ENCODE measurements at places on chromosomes 13 and 19.

GRCh38 chr13:29524176-29524575, 71.3 kb downstream of the SLC7A1 start:
- no peak for DNase-seq

DNA sequence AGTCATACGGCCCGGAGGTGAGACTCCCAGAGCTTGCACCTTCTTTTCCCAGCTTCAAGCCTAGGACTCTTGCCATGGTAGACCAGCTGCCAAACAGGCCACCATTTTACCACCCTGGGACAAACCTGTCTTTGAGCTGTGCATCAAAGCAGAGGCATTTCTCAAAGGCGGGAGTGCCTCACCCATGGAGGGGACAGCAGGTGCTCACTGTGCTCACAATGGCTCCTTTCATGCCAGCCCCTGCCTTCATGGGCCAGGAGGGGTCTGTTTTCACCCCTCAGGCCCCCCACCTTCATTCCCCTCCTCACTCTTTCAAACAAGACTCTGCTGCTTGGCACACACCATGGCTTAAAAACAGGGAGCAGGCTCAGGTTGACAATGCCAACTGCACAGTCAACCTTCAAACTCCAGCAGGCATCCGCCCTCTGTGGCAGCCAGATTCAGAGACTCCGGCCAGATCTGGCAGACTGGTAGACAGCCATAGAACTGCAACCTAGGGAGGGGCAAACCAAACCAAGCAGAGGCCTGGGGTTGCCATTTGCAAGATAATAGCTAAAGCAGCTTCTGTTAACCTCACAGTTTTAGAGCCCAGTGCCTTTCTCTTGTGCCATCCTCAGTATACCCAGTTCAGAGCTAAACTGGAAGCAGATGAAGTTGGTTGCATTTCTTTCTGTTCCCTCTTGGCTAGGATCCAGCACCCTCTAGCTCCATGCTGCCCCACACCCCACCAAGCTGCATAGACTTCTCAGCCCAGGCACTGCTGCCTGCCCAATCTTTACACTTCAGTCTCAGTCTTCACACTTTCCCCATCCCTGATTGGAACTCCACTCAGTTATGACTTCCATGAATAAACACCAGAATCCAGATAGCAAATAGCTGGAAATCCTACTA, 93.9 kb upstream of the SPATA13 start:
- DNase-seq, result no peak

- no peak for DNase-seq
Measured at GRCh38 chr13:82739881-82740280, 1142.4 kb downstream of the SLITRK1 start.

DNA sequence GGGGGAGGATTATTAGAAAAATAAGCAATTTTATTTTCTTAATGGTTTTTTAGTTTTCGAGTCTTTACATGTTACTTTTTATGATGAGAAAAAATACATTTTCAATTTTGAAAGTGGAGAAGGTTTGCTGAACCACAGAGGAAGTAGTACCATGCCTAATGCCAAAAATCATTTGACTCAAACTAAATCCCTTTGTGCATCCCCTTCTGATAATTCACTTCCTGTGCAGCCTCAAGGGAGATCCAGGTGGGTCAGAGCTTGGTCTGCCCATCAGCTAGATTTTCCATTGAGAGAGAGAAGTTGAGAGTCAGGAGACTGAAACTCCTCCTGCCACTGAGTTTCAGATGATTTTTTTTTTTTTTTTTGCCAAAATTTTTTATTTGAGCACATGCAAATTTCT, 571.7 kb downstream of the LIG4 start:
- DNase-seq, result no peak

DNA sequence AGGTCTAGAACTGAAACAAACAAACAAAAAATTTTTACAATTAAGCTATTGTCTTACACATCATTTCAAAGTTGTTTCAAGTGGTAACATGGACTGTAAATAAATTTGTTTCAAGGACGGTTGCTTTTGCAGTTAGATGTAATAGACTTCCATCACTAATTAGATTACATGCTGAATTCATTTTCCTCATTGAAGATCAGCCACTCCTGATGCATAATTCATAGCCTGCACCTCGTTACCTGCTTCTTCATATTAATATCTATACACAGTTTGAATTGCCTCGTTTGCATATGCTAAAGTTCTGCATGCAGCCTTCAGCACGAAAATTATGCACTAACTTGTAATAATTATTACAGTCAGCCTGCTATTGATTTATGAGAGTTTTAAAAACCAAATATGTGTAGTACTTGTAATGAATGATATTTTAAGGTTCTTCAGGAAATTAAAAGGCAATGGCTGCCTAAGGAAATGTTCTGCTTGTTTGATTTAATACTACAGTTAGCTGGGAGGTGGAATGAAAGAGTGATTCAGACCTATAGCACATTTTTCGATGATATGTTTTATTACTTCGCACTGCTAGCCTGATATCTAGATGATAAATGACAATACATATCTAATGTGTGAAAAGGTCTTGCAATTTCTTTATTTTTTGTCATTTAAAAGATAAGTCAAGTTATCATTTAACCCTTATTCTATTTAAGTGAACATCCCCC, 184.9 kb downstream of the DACH1 start:
- DNase-seq, result no peak

- DNase-seq, result no peak
Measured at GRCh38 chr13:95620825-95621498, 23.5 kb downstream of the DZIP1 start.

GRCh38 chr13:109700176-109700575, 86.2 kb downstream of the IRS2 start:
- DNase-seq, result peak; percentile 43

- DNase-seq, result no peak
Measured at GRCh38 chr19:49896863-49897621, at the start of gene IL4I1. TSS of gene IL4I1 (minus strand) at chr19:49896887. CDS start at chr19:49896160, 727 bp downstream.

DNA sequence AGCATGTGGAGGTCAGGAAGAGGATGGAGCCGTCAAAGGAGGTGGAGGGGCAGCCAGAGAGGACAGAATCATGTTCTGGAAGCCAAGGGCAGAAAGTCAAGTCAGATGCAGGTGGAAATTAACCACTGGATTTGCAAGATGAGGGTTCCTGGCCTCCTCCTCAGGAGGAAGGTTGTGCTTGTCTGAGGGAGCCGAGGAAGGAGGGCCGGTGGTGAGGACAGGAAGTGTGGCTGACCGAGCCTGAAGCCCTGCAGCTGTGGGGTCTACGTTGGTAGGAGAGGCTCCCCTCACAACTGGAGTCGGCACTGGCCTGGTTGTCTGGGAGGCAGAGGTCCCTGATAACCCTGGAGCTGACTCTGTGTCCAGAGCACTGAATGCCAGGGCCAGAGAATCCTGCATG, 15.4 kb upstream of the DHDH start:
- DNase-seq, result no peak

DNA sequence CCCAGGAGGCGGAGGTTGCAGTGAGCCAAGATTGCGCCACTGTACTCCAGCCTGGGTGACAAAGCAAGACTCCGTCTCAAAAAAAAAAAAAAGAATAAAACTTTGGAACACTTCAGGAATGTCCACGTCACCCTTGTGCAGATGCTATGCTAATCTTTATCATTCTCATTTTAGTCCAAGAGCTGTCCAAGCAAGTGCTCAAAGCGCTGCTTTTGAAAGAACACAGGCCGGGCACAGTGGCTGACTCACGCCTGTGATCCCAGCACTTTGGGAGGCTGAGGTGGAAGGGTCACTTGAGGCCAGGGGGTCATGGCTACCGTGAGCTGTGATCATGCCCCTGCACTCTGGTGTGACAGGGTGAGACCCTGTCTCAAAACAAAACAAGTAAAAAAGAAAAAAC, 11.1 kb upstream of the UQCR11 start:
- no peak for DNase-seq

DNA sequence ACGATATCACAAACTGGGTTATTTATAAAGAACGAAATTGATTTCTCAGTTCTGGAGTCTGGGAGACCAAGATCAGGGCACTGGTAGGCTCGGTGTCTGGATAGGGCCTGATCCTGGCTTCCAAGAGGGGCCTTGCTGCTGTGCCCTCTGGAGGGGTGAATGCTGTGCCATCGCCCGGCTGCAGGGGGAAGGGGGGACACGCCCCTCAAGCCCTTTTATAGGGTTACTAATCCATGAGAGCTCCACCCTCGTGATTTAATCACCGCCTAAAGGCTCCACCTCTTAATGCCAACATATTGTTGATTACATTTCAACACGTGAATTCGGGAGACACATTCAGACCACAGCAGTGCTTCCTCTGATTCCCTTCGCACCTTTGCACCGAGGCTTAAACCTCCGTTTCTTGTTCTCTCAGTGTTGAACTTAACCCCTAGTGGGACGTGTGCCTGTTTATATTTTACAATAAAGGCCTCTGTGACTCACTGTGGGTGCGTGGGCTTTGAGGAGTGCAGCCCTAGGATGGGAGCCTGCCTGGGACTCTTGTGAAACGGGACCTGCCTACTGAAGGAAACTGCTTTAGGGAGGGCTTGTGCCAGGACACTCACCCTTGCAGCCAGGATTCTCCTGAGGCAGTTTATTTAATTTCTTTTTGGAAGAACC, 52.4 kb upstream of the SPATA13 start:
- DNase-seq, result no peak

- DNase-seq, result no peak
Measured at GRCh38 chr19:55096061-55096701, 20.5 kb downstream of the EPS8L1 start.

GRCh38 chr13:43864921-43865320, 14.6 kb downstream of the CCDC122 start:
- DNase-seq, result no peak

DNA sequence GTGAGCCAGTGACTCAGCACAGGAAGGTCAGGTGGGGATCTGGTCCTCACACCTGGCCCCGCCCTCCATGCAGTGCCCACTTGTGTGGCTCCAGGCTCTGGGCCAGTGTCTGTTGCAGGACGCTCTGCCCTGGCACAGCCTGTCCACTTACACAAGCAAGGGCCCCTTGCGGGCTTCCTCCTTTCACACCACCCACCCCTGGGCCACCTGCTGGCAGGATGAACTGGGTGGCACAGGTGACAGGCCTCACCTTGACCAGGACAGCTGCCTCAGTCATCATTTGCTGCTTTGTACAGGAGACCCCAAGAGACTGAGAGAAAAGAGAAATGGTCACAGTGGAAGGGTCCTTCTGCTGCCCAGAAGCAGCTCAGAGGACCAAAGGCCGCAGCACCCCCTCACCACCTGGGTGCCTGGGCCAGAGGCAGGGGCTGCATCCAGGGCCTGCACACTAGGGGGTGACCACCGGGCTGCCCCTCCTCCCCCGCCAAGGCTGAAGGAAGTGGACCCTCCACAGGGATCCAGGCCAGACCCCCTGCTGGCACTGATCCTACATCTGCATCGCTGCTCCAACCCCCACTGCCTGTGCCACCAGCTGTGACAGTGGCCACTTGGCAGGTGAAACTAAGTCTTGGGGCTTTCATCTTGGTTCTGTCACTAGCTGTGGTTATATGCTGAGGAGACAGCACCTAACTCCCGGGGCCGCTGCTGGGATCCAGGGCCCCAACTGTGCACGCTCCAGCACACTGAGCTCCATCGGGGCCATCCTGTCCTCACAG, 110.3 kb downstream of the TUBA3C start:
- no peak for DNase-seq

GRCh38 chr13:40656358-40656757, 10.1 kb downstream of the FOXO1 start:
- no peak for DNase-seq

DNA sequence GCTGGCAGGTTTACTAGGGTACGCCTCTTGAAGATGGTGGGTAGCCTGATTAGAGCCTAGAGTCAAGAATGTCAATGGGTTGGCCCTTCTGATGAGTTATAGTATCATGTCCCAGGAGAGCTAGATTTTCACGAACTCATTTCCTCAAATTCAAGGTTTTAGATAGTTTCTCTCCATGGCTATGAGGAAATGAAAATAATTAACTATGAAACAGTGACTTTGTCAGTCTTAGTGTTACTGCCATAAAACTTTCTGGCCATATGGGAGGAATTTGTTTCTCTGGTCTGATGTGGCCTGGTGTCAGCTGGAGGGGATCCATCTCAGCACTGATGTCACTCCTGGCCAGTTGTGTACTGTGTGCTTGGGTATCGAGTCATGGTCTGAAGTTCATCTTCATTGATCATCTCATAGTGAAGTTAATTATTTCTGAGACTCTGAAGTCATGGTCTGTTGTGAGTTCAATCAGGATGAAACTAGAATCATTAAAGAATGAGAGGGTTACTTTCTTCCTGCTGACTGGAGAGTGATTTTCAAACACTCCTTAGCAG, 49.4 kb upstream of the TNFSF11 start:
- no peak for DNase-seq

DNA sequence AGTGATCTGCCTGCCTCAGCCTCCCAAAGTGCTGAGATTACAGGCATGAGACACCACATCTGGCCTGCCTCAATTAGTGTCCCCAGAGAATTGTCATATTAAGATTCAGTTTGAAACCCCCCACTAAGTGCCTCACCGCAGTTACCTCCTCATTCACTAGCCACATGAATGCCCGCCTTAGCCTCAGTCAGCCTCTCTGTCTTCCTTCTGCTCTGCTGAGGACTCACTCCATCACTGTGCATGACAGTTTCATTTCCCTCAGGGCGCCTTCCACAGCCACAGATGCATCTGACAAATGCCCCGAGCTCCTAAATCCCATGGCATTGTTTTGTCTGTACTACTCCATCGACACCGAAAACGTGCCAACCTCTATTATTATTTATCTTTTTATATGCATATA, 23.3 kb downstream of the MIPEP start:
- DNase-seq, result no peak

GRCh38 chr19:14943601-14944000, 2.3 kb downstream of the OR7C2 start:
- DNase-seq, result no peak

GRCh38 chr13:78160793-78161192, 242.2 kb upstream of the EDNRB start:
- DNase-seq, result no peak

- DNase-seq, result no peak
Measured at GRCh38 chr13:36339600-36340155, 6.5 kb downstream of the SPART start.

DNA sequence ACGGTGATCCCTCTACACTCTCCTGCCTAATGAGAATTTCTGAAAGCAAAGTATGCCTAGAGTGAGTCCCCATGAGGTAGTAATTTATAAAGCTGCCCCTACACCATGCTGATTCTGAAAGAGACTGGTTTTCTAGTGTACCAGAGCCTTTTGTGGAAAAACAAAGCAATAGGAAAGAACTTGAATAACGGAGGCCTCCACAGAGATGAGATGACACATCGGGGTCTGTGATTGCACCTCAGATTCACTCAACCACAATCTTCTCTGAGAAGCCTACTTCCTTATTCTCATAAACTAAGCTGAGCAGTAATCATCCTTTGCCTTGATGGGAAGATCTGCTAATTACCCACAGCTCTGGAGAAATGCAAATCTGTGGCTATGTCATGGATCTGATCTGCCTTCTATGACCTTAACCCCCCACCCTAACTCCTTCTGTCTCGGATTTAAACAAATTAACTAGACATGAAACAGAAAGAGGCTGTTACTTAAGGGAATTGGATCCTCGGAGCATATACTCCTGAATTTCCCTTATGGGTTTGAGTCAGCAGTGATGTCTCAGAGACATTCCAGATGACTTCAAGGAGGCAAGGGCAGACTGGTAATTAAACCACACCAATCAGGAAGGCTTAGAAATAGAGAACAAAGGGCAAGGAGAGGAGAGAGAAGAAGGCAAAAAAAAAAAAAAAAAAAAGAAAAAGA, 128.0 kb downstream of the DCT start:
- no peak for DNase-seq

Measured in left renal cortex interstitium (tissue), 4 donors.